CD4-positive, alpha-beta T cell treated with Interleukin-21 for 1 hour (primary cell): ENCODE measurements at places on chromosomes 7 and 10.

DNA sequence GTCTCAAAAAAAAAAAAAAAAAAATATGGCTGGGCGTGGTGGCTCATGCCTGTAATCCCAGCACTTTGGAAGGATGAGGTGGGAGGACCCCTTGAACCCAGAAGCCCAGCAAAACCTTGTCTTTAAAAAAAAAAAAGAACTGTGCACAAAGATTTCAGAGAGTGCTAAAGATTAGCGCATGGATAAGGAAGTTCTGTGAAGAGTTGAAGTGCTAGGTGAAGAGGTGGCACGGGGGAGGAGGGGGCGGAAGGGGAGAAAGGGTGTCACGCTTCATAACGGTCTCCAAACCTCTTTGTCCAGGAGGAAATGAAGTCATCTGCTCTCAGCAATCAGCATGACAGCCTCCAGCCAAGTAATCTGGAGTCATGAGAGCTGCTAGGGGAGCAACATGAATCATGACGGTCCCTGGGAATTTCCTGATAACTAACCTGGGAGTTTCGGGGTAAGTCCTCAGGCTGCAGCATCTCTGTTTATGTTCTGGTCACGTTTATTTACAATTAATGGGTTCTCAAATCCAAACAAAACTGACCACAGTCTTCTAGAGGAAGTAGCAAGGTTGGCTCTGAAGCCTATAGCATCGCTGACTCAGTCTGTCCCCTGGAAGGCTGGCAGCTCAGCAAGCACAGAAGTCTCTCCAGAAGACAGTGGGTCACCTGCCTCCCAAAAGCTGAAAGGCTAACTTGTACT lies 1.9 kb upstream of the PLAU start:
- peak; percentile 51 for DNase-seq

DNA sequence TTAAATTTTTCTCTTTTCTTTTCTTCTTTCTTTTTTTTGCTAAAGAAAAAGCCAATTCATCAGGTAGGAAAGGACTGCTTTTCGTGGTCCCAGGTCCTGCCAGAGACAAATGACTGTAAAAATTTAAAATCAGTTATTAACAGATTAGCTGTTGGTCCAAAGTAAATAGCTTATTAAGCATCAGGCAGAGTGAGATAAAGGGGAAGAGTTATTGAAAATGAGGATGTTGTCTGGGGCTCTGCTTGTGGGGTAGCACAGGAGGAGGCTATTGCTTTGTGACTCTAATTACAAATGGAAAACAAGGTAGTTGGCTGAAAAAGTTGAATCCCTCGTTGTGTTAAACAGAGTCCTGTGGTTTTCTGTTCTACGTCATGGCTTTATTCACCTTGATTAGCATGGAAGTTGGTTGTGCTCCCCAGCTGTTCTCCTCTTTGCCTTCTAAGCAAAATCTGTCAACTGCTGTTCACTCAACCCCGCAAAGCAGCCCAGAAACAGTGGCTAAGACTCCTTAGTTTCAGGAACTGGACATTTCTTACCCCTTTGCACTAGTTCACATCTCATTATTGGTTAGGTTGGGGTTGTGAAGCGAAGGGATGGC lies 128.9 kb downstream of the SNX10 start:
- DNase-seq = no peak

GRCh38 chr10:30832749-30833627 lies 198.7 kb downstream of the ZNF438 start:
- DNase-seq = no peak

GRCh38 chr7:112357136-112357535 lies 93.1 kb upstream of the IFRD1 start:
- DNase-seq = no peak

GRCh38 chr10:72124989-72125388 lies 36.6 kb upstream of the SPOCK2 start:
- no peak for DNase-seq
